ENCODE measurements at places on chromosomes 6 and 20.

DNA sequence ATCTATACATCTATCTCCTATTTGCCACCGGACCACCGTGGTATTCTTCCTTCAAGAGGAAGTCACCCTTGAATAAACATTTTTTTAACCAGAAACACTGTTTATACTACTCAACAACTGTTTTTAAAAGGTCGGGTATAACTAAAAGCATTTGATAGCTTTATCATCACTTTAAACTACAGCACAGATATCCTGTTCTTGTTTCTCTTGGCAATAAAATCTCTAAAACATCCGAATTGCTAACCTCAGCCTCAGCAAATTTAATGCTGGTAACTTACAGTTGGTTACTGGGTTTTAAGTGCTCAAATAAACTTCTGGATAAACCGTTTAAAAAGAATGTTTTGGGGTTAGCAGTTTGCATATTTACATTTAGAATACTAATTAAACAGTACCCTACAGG, 20.4 kb downstream of the ZUP1 start:
- peak; percentile 62 for DNase-seq

GRCh38 chr20:23652371-23652770, 14.6 kb upstream of the CST3 start:
- peak; percentile 16 for DNase-seq

DNA sequence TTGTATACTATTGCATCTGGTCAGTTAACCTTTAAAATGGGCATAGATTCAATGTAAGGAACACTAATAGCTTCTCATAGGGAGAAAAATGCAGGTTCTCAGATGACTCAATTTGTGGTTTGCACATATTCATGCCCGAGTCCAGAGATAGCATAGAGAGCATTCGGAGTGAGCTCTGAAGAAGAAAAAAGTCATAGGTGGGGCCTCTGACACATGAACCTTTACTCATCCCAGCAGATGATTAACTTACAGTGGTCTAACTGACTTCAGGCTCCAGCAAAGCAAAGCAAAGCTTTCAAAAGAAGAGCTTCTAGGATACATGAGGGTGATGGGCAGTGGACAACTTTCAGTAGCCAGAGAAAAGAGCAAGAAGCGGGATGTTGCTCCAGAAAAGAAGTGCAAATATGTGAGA, 55.3 kb upstream of the BTN3A2 start:
- DNase-seq = peak; percentile 88

- no peak for DNase-seq
Measured at GRCh38 chr6:153218184-153218792, 87.2 kb upstream of the RGS17 start.

GRCh38 chr6:108476376-108476775, 84.3 kb upstream of the FOXO3 start:
- DNase-seq = no peak

- DNase-seq = no peak
Measured at GRCh38 chr6:3045369-3045768, 22.9 kb upstream of the RIPK1 start.

DNA sequence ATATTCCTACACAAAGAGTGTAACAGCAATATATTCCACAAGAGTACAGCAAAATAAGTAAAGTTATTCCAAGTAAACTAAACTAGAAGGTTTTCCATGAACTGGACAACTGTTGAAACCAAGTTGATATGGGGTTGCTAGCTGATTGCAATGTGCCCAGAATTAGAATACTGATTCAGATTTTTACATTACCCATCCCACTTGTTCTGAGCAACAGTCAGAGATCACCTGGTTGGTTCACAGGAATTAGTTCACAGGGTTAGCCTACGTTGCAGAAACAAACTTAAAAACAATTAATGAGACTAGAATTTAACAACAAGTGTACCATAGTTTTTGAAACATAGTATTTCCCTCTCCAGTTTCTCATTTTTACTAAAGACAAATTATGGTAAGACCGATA, 49.1 kb downstream of the CEP85L start:
- DNase-seq = no peak

GRCh38 chr6:91083211-91083610, 496.3 kb upstream of the MAP3K7 start:
- DNase-seq = peak; percentile 2

DNA sequence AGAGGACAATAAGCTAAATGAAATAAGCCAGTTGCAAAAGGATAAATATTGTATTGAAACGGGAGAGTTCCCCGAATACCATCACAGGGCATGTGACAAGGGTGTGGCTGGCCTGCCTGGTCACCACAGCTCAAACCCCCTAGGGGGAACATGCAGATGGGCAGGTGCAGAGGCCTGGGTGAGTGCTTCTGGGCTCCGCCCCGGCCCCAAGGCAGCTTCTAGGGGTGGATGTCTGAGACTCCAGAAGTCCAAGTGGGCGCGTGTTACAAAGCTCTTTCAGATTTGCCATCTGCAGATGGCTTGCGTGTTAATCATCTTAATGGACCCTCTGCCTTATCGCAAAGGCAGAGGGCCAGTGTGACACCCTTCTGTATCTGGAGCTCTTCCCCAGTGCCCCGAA, 559.2 kb upstream of the IMPG1 start:
- no peak for DNase-seq

- DNase-seq = no peak
Measured at GRCh38 chr6:100704961-100705360, 176.2 kb downstream of the ASCC3 start.

DNA sequence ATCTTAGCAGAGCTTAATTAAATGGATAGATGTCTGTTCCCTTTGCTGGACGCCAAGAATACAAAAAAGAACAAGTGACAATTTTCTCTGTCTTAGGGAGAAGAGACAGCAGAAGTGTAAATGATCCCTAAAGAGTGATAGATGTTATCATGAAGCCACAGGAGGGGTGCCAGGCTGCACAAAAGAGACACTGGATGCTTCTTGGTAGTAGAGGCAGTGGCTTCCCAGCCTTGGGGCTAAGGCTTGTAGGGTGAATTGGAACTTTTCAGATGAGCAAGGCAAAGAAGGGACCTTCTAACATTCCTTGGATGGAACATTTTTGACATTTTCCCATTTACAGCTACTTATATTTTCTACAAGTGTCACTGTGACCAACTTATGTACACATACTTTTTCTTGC, 58.0 kb downstream of the CCN2 start:
- no peak for DNase-seq

DNA sequence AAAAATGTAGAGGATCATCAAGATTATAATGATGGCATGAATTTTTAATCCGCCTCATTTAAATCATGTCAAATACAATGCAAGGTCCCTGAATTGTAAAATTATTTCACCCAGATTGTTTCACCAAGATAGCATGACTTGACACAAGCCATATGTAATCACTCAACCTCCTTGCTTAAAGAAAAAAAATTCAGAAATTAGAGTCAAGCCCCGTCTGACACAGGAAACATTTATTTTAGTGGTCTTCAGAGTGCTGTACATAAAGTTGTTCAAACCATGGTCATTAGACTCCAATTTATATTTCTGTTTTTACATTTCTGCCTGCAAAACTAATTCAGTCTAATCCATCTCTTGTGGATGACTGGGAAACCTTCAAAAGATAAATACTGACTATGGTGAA, 200.2 kb downstream of the CBLN4 start:
- no peak for DNase-seq

- no peak for DNase-seq
Measured at GRCh38 chr20:16497896-16498295, 75.4 kb downstream of the KIF16B start.

- no peak for DNase-seq
Measured at GRCh38 chr6:13711324-13711732, 307 bp downstream of the RANBP9 start.

- DNase-seq = no peak
Measured at GRCh38 chr6:119493980-119494379, 144.4 kb upstream of the MAN1A1 start.

- DNase-seq = no peak
Measured at GRCh38 chr6:114987281-114987680, 644.5 kb upstream of the HS3ST5 start.

DNA sequence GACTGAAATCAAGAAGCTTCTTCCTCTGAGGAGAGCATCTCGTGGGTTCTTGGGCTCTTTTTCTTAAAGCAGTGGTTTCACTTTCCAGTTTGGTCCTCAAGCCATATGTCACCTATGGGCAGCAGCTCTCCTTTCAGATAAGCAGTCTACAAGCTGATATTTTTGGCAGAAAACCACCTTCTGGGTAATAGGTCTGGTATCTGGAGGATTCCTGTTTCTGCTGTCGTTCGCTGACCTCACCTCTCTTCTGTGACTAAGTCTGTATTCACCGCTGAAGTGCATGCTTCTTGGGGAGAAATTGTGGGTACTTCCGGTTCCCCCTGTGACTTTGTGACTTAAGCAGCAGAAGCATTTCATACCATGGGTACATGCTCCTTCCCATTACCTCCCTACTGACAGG, 193.6 kb downstream of the EDN1 start:
- peak; percentile 89 for DNase-seq

GRCh38 chr6:25950297-25950696, 12.3 kb upstream of the TRIM38 start:
- DNase-seq = no peak

- DNase-seq = no peak
Measured at GRCh38 chr20:58551631-58552030, 36.4 kb upstream of the APCDD1L start.

All from iris pigment epithelial cell (primary cell).